ENCODE measurements at places on chromosomes 2 and 18. TPM values are rescaled to one million over a fixed set of nuclear protein-coding genes. Genes with fewer than 3 reads are reported as not detected.

The PELI1 gene
- total RNA-seq, result 59.3 TPM

The EMILIN1 gene
- 107 TPM for total RNA-seq

The DYNAP gene
- total RNA-seq, result 0.84 TPM

The HPCAL1 gene
- total RNA-seq, result 58.0 TPM

The PLEK gene
- 202 TPM for total RNA-seq

The GKN1 gene
- total RNA-seq, result not detected
